NT2/D1 (cell line): ENCODE measurements at places on chromosomes 5 and 9.

DNA sequence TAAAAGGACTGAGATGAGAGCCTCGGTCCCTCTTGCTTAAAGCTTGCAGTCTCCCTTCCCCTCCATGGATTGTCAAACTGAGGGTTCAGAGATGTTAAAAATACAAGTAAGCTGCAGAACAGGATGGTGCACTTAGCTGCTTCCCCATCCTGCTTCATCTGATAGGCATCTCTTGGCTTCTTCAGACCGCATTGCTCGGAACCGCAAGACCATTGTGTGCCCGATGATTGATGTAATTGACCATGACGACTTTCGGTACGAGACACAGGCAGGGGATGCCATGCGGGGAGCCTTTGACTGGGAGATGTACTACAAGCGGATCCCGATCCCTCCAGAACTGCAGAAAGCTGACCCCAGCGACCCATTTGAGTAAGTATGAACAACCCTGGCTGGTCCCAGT is 65.5 kb upstream of the SAP30L start:
- no peak for DNase-seq

- DNase-seq = no peak
Measured at GRCh38 chr5:137286025-137286610, 213.0 kb downstream of the SPOCK1 start.

DNA sequence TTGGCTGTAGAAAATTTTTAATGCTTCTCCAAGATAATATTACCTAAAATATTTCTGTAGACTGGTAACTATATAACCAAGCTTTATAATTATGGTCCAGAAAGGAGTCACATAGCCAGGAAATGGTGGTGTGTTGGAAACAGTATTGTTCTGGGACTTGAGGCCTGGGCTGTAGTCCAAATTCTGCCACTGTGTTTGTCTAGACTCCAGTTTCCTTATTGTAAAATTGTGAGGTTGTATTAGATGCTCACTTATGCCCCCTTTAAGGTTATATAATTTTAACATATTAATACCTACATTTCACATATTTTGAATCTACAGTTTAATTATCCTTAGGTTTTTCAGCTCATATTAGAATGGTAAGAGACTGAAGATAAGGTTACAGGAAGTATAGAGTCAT is 42.4 kb downstream of the STX17 start:
- no peak for DNase-seq

GRCh38 chr9:133612816-133613215 is 3.6 kb upstream of the FAM163B start:
- DNase-seq = no peak

DNA sequence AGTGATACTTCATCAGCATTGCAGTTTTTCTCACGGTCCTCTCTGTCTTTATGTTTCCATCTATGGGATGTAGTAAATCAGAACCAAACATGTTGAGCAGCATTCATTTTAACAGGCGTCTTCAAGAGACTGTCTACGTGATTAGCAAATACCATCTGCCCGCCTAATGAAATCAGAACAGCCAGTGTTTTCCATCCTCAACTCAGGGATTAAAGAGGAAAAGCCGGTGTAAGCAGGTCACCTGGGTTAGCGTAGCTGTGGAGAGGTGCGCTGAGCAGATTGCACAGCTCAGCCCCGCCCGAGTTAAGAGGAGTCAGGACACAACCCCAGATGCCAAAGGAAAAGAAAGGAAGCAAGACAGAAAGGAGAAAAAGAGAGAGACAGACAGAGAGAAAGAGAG is 54.3 kb upstream of the ANKRD33B start:
- DNase-seq = no peak

GRCh38 chr5:119795768-119796167 is 166.4 kb downstream of the FAM170A start:
- DNase-seq = no peak

DNA sequence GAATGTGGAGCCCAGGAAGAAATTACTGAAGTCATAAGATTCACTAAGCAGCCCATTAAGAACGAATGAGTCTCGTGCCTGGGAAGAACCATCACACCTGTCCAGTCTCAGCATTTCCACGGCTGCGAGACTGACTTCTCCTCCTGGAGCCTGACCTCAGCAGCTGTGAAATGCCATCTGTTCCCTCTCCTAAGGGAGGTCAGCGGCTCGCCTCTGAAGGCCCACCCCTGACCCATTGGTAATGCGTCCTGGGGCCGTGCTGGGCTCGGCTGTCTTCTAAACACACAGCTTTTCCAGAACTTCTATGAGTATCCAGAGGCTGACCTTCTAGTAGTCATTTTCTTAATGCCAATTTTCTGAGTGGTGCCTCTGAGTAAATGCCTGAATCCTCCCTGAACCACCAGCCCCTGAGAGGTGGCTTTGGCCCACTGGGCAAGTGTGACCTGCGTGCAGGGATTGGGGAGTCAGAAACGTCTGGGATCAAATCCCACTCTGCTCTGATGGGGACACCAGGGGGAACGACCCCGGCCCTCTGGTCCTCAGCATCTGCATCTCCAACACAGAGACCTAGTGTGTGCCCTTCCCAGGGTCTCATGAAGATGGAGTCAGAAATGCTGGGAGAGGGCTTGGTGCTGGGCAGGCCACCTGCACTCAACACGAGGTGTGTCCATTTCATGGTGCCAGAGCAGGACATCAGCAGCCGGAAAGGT is 5.7 kb downstream of the SLC6A3 start:
- DNase-seq = no peak

GRCh38 chr5:143140492-143141203 is 262.8 kb downstream of the NR3C1 start:
- no peak for DNase-seq

DNA sequence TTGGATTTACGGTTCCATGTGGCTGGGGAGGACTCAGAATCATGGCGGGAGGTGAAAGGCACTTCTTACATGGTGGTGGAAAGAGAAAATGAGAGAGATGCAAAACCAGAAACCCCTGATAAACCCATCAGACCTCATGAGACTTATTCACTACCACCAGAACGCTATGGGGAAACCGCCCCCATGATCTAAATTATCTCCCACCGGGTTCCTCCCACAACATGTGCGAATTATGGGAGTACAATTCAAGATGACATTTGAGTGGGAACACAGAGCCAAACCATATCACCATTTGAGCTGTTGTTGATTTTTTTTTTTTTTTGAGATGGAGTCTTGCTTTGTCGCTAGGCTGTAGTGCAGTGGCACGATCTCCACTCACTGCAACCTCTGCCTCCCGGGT is 16.5 kb downstream of the DAB2IP start:
- DNase-seq = no peak

DNA sequence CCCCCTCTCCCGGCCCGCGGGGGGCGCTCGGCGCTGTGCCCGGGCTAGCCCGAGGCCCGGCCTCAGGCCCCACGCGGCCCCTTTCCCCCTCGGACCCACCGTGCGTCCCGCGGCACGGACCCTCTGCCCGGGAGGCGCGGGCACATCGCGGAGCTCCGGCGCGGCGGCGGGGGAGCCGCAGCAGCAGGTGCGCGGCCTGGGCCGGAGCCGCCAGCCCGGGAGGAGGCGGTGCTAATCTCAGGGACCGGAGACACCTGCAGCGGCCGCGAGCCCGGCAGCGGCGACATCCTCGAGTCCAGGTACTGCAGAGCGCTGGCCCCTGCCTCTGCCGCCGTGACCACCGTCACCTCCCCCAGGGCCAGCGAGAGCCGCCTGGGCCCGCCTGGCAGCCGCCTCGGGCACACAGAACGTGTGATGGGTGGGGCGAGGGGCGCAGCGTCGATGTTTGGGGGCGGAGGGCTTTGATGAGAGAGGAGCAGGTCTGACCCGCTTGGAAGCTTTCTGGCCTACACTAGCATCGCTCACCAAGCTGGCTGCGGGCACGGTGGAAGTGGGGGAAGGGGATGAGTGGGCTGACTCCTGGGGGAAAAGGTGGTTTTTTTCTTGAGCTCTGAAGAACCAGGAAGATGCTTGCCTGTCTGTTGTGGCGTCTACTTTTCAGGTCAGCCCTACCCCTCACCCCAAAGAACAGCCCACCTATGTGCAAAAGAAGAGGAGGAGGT is 524 bp downstream of the CYFIP2 start:
- DNase-seq = no peak

DNA sequence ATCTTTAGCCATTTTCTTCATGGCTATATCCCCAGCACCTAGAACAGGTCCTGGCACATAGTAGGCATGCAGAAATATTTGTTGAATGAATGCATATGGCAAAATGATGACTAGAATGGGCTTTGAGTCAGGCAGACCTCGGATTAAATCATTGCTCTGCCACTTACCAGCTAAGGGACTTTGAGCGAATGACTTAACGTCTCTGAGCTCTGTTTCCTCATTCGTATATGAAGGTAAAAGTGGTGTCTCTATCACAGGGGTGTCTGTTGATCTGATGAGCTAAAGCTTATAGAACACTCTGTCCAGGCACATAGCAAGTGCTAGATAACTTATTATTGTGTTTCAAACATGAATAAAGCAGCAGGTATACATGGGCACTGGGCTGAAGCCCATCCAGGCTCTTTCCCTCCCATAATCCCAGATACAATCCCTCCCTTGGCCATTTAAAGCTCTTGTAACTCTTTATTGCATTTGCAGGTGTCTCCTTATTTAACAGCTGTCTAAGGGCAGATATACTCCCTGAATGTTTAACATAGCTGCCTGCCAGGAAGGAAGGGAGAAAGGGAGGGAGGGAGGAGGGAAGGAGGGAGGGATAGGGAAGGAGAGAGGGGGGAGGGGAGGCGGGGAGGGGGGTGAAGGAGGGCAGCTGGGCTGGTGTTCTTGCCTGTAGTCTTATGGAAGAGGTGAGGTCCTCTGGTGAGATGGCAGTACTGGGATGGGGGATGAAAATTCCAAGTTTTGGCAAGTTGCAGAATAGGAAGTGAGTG is 23.2 kb upstream of the STXBP1 start:
- no peak for DNase-seq

DNA sequence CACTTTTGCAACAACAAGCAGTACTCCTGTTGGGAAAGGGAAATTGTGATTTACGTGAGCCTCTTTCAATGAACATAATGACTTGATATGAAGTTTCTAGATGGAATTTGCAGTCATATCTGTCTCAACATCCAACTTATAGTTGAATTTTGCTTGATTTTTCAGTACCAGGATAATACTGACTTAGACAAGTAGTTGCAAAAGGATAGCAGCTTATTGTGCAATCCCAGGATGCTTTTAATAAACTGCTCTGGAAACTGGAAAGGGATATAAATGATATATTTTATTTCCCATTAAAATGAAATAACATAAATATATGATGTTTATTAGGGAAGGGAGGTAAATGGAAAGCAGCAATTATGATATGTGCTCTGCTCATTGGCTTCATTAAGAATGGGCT is 174.4 kb upstream of the RGMB start:
- DNase-seq = no peak

GRCh38 chr5:2289380-2289779 is 406.7 kb upstream of the IRX4 start:
- no peak for DNase-seq

DNA sequence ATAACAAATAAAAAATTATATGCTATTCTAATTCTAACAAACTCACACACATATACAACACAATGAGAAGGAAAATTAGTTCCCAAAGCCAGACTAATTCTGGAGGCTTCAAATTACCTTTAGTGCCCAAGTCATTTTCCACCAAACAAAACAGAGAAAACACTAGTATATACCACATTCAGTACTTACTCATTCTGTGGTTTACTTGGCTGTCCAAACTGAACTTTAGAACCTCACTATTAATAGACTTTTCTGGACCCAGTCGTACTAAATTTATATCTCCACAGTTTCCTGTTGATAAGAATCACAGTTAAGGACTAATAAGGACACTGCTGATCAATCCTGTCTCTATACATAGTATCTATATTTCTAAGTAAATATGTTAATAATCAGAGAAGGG is 66.4 kb downstream of the SETX start:
- DNase-seq = no peak

DNA sequence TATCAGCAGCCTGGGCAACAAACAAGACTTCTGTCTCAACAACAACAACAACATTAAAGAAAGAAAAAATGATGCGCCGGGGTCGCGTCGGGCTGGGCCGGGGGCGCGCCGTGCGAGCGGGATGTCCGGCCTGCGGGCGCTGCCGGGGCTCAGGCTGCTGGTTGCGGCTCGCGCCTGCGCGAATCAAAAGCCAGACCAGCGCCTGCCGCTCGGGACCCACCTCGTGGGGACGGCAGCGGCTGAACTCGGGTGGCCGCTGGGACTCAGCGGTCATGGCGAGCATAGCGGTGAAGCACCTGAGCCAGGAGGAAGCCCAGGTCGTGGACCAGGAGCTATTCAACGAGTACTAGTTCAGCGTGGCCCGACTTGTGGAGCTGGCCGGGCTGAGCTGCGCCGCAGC is 11.9 kb upstream of the NHP2 start:
- DNase-seq = no peak
